ENCODE measurements at places on chromosomes 6 and 20.

DNA sequence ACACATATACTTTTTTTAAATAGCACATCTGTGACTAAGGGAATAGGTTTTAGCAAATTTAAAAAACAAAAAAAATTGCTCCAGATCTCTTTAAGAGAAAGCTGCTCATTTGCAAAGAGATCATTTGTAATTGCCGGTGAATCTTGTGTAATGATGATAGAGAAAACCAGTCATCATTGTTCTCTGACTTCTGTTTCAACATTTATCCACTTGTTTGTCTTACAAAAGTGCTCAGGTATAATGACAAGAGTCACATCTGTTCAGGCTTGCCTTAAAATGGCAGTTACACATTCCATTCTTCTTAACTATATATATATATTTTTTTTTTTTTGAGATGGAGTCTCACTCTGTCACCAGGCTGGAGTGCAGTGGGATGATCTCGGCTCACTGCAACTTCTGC lies 165.2 kb downstream of the AIG1 start:
- DNase-seq = no peak

- DNase-seq = no peak
These were observed 395.1 kb upstream of the CNR1 start for GRCh38 chr6:88561034-88561953.

- DNase-seq = peak; percentile 25
These were observed 40.3 kb downstream of the PLCG1 start for GRCh38 chr20:41177636-41178035.

DNA sequence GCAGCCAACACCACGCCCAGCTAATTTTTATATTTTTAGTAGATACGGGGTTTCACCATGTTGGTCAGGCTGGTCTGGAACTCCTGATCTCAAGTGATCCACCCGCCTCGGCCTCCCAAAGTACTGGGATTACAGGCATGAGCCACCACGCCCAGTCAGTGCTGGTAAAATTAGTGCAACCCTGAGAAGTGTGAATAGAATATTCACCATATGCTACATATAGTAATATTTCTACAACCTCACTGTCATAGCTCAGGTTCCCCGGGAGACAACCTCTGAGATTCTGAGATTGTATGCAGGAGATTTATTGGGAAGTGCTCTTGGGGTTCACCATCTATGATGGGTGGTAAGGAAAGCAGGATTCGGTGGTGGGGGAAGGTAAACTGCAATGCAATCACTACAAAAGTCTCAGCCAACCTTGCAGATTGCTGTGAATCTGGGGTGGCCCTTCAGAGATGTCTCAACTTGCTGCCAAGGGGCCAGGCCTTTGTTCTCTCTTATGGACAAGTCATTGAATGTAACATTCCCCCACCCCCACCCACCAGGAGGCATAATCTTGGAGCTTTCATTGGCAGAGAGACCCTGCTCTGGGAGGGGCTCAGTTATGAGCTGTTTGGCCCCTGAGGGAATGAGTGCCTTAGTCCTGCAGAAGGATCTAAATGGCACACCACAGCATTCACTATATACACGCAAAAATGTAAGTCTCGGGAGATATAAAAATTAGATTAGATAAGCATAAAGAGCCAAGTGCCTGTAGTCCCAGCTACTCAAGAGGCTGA lies 34.0 kb upstream of the SEC63 start:
- no peak for DNase-seq

- DNase-seq = no peak
These were observed 748 bp upstream of the ATP9A start for GRCh38 chr20:51768759-51769517.

DNA sequence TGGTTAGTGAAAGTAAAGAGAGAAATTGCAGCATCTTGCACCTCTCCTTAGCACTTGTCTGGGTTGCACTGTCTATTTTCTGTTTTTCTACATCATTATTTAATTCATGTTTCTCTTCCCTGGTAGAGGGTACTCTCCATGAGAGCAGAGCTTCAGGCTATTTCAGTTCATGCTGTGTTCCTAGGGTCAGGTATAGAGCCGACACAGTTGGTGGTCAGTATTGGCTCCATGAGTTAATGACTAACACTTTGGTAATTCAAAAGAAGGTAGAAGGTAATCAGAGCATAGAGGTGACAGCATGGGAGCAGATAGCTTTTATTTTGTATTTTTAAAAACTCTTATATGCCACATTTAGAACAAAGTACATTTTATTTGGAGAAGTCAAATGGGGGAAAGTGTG lies 42.7 kb downstream of the RIMS1 start:
- DNase-seq = no peak

DNA sequence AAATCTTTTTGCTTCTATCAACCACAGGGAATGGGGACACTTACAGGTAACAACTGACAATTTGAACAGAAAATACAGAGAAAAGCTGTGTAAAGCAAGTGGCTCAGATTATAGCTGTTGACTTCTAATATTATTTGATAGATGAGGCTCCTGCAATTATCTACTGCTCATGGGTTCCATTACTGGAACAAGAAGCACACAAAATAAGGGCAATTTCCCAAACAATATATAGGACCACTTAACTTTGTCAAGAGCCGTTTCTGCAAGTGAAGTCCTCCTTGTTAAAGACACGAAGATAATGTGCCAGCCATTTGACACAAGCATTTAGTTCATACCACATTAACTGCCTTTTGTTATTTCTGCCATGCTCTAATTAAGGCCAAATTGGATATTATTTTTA lies 315.5 kb upstream of the ARID1B start:
- no peak for DNase-seq

- DNase-seq = no peak
These were observed 53.4 kb upstream of the TMEM30A start for GRCh38 chr6:75337835-75338580.
